ENCODE measurements at places on chromosomes 6 and 20. TPM values are rescaled to one million over a fixed set of nuclear protein-coding genes. Genes with fewer than 3 reads are reported as not detected.

DNA sequence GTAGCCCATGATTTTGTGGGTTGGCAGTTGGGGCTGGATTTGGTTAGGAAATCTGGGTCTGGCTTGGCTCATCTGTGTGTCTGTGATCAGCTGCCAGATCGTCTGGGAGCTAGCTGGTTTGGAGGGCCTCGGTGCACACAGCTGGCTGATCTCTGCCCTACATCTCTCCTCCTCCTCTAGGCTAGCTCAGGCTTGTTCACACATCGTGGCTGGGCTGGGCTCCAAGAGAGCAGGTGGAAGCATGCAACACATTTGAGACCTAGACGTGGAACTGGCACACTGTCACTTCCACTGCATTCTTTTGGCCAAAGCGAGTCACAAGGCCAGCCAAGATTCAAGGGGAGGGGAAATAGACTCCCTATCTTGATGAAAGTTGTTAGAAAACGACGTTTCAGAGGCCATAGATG lies 15.9 kb downstream of the NDUFAF5 start:
- peaks cover 60% of the 10 kb centered on the region for H3K36me3 ChIP-seq
- no peak overlapping the region for H3K4me3 ChIP-seq
- H3K27me3 ChIP-seq: no peaks in the 10 kb centered on the region
- no peaks in the 10 kb centered on the region for H3K4me1 ChIP-seq

GRCh38 chr20:64228751-64229506 lies 26.6 kb upstream of the PCMTD2 start:
- no peaks in the 10 kb centered on the region for H3K36me3 ChIP-seq
- peaks cover 6% of the 10 kb centered on the region for H3K4me1 ChIP-seq
- no peak overlapping the region for H3K4me3 ChIP-seq
- peaks cover 5% of the 10 kb centered on the region for H3K27me3 ChIP-seq

DNA sequence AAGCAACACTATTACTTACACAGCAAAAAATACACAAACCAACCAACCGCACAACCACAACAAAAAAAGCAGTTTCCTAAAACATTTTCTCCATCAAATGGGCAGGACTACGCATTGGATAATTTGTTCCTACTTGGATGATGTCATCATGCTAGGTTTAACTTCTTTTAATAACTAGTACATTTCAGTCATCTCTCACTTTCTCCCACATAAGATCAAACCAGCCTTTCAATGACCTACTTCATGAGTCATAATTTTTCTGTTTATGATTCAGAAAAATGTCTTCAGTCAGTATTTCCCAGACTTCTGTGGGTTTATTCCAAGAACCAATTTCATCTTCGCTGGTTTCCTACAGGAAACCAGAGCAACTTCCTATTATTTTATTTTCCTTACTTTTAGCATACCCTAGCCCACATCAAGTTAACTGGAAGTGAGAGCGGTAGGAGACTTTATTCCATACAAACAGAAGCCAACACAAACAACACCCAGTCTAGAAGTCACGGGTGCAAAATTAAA lies 134.2 kb downstream of the GMDS start:
- H3K4me3 ChIP-seq: peak overlapping the region; percentile 70
- H3K27ac ChIP-seq: no peak overlapping the region
- DNase-seq: no peak
- H3K27me3 ChIP-seq: no peaks in the 10 kb centered on the region

GRCh38 chr6:144131248-144131709 lies 19.0 kb upstream of the STX11 start:
- H3K36me3 ChIP-seq: no peaks in the 10 kb centered on the region
- H3K27me3 ChIP-seq: peaks cover 1% of the 10 kb centered on the region
- H3K4me1 ChIP-seq: no peaks in the 10 kb centered on the region
- no peak overlapping the region for H3K27ac ChIP-seq
- no peak overlapping the region for H3K4me3 ChIP-seq

DNA sequence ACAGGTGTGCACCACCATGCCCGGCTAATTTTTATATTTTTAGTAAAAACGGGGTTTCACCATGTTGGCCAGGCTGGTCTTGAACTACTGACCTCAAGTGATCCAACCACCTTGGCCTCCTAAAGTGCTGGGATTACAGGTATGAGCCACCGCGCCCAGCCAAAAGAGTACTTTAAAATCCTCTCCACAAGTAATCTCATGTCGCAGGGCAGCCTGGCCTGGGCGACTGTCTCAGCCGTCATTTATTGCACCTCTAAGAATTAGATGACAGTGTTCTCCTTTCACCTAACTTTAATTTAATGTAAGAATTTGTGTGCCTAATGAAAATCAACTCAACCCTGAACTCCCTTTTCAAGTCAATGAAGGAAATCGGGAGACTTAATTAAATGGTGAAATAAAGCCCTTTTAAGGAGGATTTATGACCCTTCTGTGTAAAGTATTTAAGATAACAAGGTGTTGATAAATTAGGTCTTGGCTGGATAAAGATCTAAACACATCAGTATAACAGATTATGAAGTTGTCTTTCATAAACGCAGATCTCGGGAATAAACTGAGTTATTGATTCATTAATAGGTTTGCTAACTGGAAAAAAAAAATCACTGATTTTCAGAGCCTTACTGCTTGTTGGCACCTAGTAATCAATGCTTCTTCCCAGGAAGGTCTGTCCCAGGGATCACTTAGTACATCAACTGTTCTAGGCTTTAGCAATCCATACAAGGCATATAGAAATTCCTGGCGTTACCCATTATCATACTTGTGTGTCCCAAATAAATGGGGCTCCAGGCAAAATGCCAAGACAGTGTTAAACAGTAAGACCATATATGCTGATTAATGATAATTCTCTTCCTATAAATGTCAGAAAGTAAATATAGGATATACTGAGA lies 209.3 kb downstream of the GMDS start:
- no peaks in the 10 kb centered on the region for H3K27me3 ChIP-seq
- peaks cover 12% of the 10 kb centered on the region for H3K4me1 ChIP-seq
- no peak for DNase-seq
- no peak overlapping the region for H3K4me3 ChIP-seq
- H3K27ac ChIP-seq: no peak overlapping the region

GRCh38 chr6:40371621-40372020 lies 215.5 kb downstream of the LRFN2 start:
- H3K36me3 ChIP-seq: no peaks in the 10 kb centered on the region
- peaks cover 68% of the 10 kb centered on the region for H3K4me1 ChIP-seq
- H3K27ac ChIP-seq: peak overlapping the region; percentile 64
- DNase-seq: peak; percentile 20
- peak overlapping the region; percentile 69 for H3K4me3 ChIP-seq

GRCh38 chr6:148329596-148330381 lies 12.8 kb upstream of the SASH1 start:
- no peaks in the 10 kb centered on the region for H3K36me3 ChIP-seq
- H3K4me3 ChIP-seq: no peak overlapping the region
- no peak for DNase-seq
- no peaks in the 10 kb centered on the region for H3K4me1 ChIP-seq
- peaks cover 3% of the 10 kb centered on the region for H3K27me3 ChIP-seq

- no peaks in the 10 kb centered on the region for H3K4me1 ChIP-seq
- no peak overlapping the region for H3K4me3 ChIP-seq
- H3K36me3 ChIP-seq: no peaks in the 10 kb centered on the region
Measured at GRCh38 chr6:2464641-2465040, 219.2 kb upstream of the GMDS start.

- H3K4me3 ChIP-seq: no peak overlapping the region
- no peak overlapping the region for H3K27ac ChIP-seq
- no peak for DNase-seq
- no peaks in the 10 kb centered on the region for H3K36me3 ChIP-seq
- H3K4me1 ChIP-seq: peaks cover 16% of the 10 kb centered on the region
Measured at GRCh38 chr20:5085380-5085779, 34.4 kb downstream of the PCNA start.

DNA sequence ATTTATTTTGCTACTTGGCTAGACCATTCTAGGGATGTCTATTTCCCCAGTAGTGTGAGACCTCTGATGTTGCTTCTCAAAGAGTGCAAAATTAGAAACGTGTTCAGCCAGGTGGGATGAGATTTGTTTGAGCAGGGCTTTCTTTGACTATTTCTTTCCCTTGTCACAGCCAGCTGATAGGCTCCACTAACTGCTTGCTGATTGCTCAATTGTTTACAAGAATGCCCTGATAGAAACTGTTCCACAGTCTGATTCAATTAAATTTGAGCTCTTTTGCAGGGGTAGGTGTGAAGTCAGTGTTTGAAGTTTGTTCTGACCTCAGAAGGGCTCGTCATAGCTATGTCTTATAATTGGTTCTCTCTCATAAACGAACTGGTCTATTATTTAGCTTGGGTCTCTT lies 220.5 kb downstream of the FNDC1 start:
- DNase-seq: no peak
- H3K4me3 ChIP-seq: no peak overlapping the region
- no peaks in the 10 kb centered on the region for H3K4me1 ChIP-seq
- no peak overlapping the region for H3K27ac ChIP-seq
- H3K27me3 ChIP-seq: peaks cover 4% of the 10 kb centered on the region
- H3K36me3 ChIP-seq: no peaks in the 10 kb centered on the region

GRCh38 chr6:79463621-79464050 lies 73.6 kb downstream of the LCA5 start:
- no peak for DNase-seq
- H3K36me3 ChIP-seq: no peaks in the 10 kb centered on the region
- no peak overlapping the region for H3K4me3 ChIP-seq
- H3K27me3 ChIP-seq: no peaks in the 10 kb centered on the region

- no peak for DNase-seq
- H3K27me3 ChIP-seq: no peaks in the 10 kb centered on the region
Measured at GRCh38 chr6:168047841-168048723, 30.9 kb downstream of the FRMD1 start.

GRCh38 chr20:37803438-37804307 lies 99.3 kb upstream of the VSTM2L start:
- H3K4me3 ChIP-seq: peak overlapping the region; percentile 25
- no peaks in the 10 kb centered on the region for H3K27me3 ChIP-seq
- H3K36me3 ChIP-seq: peaks cover 3% of the 10 kb centered on the region
- peaks cover 34% of the 10 kb centered on the region for H3K4me1 ChIP-seq
- H3K27ac ChIP-seq: peak overlapping the region; percentile 89
- DNase-seq: no peak

DNA sequence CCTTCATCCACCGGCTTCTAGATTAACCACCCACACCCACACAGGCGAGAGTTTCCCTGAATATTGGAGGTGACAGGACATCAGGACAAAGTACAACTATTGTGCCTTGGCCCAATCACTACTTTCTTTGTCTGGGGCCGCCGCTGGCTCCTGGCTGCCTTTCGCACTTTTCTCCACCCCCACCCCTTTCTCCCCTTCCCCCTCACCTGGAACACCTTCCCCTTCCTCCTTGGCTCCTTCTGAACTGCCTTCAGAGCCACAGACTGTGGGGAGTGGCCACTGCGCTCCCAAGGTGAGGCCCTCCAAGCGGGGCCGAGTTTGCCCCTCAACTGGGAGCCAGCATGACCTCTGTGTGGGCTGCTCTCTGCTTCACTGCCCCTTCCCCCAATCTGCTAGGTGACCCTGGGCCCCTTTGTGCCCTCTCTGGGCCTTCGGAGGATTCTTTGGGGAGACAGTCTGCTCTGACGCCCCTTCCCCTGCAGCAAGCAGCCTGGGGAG lies 3.0 kb upstream of the VEGFA start:
- peaks cover 9% of the 10 kb centered on the region for H3K27me3 ChIP-seq
- no peak overlapping the region for H3K4me3 ChIP-seq
- no peaks in the 10 kb centered on the region for H3K36me3 ChIP-seq
- H3K4me1 ChIP-seq: peaks cover 13% of the 10 kb centered on the region
- no peak for DNase-seq

DNA sequence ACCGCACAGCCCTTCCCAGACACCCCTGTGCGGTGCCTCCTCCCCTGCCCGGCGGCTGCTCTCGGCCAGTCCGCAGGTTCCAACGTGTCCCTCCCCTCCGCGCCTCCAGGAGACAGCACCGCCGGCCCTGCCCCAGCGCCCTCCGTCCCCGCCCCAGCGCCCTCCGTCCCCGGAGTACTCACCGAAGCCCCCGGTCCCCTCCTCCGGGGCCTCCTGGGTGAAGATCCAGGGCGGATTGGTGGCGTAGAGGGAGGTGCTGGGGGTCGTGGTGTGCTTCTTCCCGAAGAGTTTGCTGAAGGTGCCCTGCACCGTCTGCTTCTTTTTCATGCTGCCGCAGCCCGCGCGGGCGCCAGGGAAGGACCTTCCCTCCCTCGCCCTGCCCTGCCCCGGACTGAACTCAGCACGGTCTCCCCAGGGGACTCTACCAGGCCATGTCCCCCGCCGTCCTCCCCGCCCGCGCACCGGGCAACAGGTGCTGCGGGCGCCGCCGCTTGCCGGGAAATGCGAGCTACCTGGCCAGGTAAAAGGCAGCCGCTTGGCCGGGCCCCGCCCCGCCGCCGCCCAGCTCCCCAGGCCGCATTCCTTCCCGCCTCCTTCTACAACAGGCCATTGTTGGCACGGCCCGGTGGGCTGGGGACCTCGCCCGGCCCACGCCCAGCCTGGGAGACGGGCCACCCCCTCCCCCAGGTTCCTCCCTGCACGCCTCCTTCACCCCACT lies at the start of gene C6orf132:
Gene C6orf132, minus strand, starts transcription at position 503 of the 718 bp plus-strand sequence. Its CDS starts 176 bp downstream, at position 327.
- H3K36me3 ChIP-seq: no peaks in the 10 kb centered on the region
- H3K27me3 ChIP-seq: peaks cover 19% of the 10 kb centered on the region
- DNase-seq: no peak

- DNase-seq: no peak
- H3K36me3 ChIP-seq: peaks cover 5% of the 10 kb centered on the region
- H3K4me1 ChIP-seq: no peaks in the 10 kb centered on the region
- H3K27me3 ChIP-seq: peaks cover 8% of the 10 kb centered on the region
Measured at GRCh38 chr20:34235875-34236274, 5.3 kb upstream of the ASIP start.

GRCh38 chr6:22087960-22088706 lies 208.7 kb downstream of the PRL start:
- no peaks in the 10 kb centered on the region for H3K36me3 ChIP-seq
- no peak for DNase-seq
- H3K27me3 ChIP-seq: no peaks in the 10 kb centered on the region
- H3K4me1 ChIP-seq: no peaks in the 10 kb centered on the region
- no peak overlapping the region for H3K27ac ChIP-seq

DNA sequence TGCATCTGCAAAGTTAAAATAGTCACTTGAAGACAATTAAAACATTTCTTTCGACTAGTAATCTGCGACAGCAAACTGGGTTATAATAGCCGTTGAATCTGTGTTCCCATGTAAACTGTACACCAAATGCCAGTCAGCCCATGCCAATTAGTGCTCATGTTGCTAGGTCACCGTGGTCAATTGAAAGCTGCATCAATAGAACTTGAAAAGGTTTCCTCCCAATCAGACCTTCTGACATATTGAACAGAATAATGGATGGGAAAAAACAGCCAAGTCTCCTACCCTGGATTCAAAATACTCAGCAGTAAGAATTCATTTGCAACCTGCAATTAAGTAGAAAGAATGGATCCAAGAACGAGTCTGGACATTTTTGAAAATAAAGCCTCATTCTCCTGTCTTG lies 11.2 kb downstream of the NKX2-4 start:
- H3K4me3 ChIP-seq: no peak overlapping the region
- no peaks in the 10 kb centered on the region for H3K4me1 ChIP-seq
- DNase-seq: no peak

- H3K27ac ChIP-seq: no peak overlapping the region
- H3K4me1 ChIP-seq: no peaks in the 10 kb centered on the region
- H3K4me3 ChIP-seq: no peak overlapping the region
- DNase-seq: no peak
- peaks cover 11% of the 10 kb centered on the region for H3K27me3 ChIP-seq
Measured at GRCh38 chr20:49420811-49421295, 61.6 kb downstream of the KCNB1 start.

GRCh38 chr6:27205375-27206278 lies 41.9 kb upstream of the PRSS16 start:
- H3K36me3 ChIP-seq: peaks cover 4% of the 10 kb centered on the region
- peak; percentile 31 for DNase-seq
- peak overlapping the region; percentile 47 for H3K4me3 ChIP-seq
- H3K27ac ChIP-seq: no peak overlapping the region

Gene ADGB
- polyA plus RNA-seq: not detected

Gene BICRAL
- polyA plus RNA-seq: 5.3 TPM

Gene UBR2
- 10.6 TPM for polyA plus RNA-seq

Gene C6orf52
- polyA plus RNA-seq: not detected

Gene ZC3H12D
- polyA plus RNA-seq: not detected

Gene SLC35D3
- polyA plus RNA-seq: not detected

Gene GMDS
- 25.4 TPM for polyA plus RNA-seq

Gene ADAM33
- not detected for polyA plus RNA-seq

Gene SLC17A4
- not detected for polyA plus RNA-seq

Gene PRRT1
- polyA plus RNA-seq: not detected
